Astrocyte of the hippocampus (primary cell): ENCODE measurements at places on chromosomes 11 and 22.

GRCh38 chr11:73856031-73856567 lies 20.5 kb downstream of the COA4 start:
- no peak for DNase-seq

GRCh38 chr11:34052608-34053160 lies 1.2 kb downstream of the CAPRIN1 start:
- peak; percentile 18 for DNase-seq

DNA sequence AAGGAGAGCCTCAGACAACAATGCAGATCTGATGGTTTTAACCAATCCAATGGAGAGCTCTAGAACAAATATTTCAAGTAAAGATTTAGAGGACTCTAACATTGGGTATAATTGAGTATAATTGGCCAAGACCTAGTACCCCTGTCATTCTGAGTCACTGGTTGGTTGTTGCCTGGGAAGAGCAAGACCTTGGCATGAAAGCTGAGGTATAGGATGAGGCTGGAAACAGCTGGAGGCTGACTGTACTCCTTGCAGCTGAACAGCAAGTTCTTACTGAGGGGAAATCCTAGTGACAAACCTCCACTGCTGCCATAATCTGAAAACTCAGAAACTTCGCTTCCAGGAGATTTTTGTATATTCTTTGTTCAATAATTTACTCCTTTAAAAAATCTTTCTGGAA lies 54.3 kb upstream of the MUC15 start:
- DNase-seq = no peak

DNA sequence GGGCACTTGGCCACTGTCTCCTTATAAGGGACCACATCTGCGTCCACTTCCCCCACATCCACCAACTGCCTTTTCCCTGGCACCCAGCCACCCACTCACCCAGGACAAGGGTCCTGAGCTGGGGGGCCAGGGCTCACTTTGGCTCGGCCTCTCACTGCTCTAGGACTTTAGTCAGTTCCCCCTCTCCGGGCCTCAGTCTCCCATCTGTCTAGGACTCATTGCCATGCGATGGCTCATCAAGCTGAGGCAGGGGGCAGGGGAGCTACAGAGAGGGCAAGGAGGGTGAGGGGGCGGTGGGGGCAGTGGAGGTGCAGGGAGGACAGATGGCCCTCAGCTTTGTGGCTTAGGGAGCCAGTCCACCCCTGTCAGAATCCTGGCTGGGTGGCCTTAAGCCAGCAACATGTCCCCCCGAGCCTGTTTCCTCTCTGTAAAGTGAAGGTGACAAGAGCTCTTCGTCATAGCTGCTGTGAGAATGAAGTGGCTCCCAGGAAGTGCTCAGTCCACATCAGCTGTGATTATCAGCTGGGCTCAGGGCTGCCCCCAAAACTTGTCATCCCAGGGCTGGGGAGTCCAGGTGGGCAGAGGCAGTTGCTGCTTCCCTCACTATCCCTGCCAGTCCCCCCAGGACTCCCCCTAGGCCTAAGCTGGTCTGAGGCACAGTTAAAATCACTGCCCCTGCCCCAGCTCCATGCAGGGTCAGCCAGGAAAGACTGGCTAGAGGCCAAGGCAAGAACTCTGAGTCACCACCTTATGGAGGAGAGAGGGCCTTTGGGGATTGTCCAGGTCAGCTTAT lies 14.9 kb downstream of the RAC2 start:
- peak; percentile 86 for DNase-seq

DNA sequence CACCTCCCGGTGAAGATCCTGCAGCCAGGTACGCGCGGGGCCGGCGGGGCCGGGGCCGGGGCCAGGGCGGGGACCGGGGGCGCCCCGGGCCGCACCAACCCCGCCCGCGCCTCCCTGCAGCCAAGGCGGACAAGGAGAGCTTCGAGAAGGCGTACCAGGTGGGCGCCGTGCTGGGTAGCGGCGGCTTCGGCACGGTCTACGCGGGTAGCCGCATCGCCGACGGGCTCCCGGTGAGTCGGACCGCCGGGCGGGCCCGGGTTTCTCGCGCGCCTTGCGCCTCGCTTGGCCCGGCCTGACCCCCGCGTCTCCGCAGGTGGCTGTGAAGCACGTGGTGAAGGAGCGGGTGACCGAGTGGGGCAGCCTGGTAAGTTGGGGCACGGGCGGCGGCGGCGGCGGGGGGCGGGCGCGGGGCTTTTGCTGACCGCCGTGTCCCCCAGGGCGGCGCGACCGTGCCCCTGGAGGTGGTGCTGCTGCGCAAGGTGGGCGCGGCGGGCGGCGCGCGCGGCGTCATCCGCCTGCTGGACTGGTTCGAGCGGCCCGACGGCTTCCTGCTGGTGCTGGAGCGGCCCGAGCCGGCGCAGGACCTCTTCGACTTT lies 531 bp downstream of the PIM3 start:
- DNase-seq = no peak

GRCh38 chr22:28252539-28252938 lies 333.5 kb upstream of the PITPNB start:
- DNase-seq = no peak

DNA sequence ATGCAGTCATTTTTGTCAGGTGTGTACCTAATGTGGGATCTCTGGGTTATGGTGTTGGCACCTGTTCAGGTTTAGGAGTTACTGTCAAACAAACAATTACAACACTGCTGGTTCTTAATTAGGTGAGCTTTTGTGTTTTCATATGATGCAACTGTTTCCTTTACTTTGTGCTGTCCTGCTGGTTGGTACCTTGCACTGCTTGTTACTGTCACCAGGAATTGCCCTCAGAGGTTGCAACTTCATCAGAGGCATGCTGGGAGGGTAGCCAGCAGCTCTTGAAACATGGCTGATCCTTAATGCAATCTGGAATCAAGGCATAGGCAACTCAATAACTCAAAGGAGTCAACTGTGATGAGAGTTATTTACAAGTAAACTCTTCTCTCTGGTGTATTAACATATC lies 400.3 kb downstream of the MIAT start:
- no peak for DNase-seq

GRCh38 chr11:73894725-73895335 lies 18.0 kb downstream of the PAAF1 start:
- no peak for DNase-seq

GRCh38 chr22:50228366-50228765 lies 16.5 kb downstream of the TUBGCP6 start:
- DNase-seq = no peak

- DNase-seq = no peak
Measured at GRCh38 chr11:3946455-3947017, 91.1 kb downstream of the STIM1 start.

GRCh38 chr11:63022441-63022840 lies 6.8 kb upstream of the SLC22A8 start:
- DNase-seq = no peak
